ENCODE measurements at places on chromosomes 13 and 19. TPM values are rescaled to one million over a fixed set of nuclear protein-coding genes. Genes with fewer than 3 reads are reported as not detected.

The ANGPTL8 gene
- total RNA-seq = 56.7 TPM

The COX6B2 gene
- total RNA-seq = not detected

The ZBTB32 gene
- 0.15 TPM for total RNA-seq

The CYP4F2 gene
- total RNA-seq = 174 TPM

The AP1M2 gene
- 1.2 TPM for total RNA-seq

The ISOC2 gene
- 81.7 TPM for total RNA-seq

The SIGLEC12 gene
- 0.33 TPM for total RNA-seq

The MEIOSIN gene
- 0.24 TPM for total RNA-seq

The UBE2L5 gene
- total RNA-seq = not detected

All from right lobe of liver (tissue), 6 donors.